GM20000 (cell line): ENCODE measurements at places on chromosomes 11 and 22.

DNA sequence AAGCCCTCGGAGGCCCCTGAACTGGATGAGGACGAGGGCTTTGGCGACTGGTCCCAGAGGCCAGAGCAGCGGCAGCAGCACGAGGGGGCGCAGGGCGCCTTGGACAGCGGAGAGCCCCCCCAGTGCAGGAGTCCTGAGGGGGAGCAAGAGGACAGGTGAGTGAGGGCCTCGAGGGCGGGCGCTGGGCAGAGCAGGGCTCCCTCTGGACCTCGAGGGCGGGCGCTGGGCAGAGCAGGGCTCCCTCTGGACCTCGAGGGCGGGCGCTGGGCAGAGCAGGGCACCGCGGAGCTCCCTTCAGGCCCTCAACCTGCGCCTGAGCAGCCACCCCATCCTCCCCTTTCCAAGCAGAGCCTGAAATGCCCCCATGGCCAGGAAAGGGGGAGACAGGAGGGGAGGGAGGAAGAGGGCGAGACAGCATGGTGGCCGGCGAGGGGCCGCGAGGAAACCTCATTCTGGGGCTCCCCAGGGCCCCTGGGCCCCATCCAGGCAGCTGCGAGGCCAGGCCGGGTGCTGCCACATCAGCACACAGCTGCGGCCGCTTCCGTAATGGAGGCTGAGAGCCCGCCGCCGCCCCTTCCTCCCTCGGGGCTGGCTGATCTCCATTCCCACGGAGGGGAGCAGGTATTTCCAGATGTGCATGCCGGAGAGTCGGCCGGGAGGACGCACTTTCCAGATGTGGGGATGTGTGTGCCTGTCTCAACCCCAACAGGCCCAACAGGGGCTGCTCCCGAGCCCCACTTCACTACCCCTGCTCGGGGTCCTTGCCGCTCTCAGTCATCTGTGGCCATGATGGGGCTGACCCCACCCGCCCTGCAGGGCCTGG is 10.0 kb downstream of the PRR33 start:
- peak; percentile 59 for DNase-seq

- DNase-seq = no peak
Observed at GRCh38 chr11:114149689-114150407, 90.3 kb downstream of the ZBTB16 start.

DNA sequence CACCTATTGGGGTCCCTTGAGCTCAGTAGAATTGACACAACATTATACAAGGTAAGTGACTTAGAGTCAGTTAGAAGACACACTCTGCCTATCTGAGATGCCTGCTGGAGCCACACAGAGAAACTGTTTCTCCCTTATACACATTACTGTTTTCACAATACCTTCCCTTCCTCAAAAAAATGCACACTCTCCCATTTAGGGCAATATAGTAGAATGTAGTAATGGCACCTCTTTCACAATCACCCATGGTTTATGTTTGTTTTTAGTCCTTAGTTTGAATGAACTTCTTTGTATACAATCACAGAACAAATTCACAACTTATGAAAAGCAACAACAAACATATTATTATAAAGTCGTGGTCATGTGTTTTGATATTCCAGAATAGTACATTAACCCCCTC is 14.3 kb downstream of the OR52H1 start:
- DNase-seq = no peak

DNA sequence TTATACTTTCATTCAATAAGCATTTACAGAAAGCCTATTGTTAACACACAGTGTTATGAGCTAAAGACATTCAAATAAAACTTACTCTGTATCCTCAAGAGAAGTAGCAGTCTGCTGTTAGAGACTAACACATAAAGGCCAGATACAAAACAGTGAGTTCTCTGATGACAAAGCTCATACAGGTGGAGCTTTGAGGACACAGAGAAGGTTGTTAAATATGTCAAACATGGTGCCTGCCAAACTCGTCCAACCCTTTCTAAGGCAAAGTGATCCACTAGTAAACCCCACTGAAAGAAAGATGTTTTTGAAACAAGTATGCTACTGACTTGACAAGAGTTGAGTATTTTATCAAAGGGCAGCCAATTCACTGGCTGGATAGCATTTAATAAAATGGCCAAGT is 70.1 kb downstream of the C2CD3 start:
- no peak for DNase-seq

DNA sequence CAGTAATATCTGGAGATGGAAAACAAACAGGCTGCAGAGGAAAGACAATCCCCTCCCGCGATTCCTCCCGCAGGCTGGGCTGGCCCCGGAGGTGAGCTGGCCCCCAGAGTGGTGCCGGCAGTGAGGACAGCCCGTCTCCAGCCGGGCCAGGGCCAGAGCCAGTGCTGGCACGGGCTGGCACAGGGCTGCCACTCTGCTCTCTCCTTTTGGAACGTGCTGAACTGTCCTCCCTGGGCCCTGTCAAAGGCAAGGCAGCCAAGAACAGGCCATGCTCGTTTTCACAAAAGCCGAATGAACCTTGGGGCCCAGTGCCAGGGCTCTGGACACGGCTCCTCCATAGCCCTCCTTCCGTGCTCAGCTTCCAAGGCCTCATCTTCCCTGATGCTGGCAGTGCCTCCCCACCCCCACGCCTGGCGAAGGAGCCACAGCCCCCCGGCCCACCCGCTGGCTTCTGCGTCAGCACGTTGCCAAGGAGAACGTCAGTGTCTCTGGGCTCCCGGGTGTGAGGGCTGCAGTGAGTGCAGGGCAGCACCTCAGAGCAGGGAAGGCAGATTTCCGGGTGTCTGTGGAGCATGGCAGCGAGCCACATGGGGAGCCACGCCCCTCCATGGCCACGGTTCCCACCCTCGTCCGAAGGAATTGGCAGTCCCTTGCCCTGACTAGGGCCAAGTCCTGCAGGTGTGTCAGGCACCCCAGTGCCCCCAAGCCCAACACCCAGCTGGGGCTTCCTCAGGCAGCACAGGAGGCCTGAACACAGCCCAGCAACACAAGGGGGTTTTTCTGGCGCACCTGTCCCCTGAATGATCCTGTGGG is 28.6 kb downstream of the GNAZ start:
- no peak for DNase-seq

GRCh38 chr11:78079232-78080083 is at the start of gene NDUFC2:
NDUFC2 (minus strand) TSS chr11:78079862; CDS start chr11:78079744, 118 bp downstream.
- DNase-seq = peak; percentile 78

DNA sequence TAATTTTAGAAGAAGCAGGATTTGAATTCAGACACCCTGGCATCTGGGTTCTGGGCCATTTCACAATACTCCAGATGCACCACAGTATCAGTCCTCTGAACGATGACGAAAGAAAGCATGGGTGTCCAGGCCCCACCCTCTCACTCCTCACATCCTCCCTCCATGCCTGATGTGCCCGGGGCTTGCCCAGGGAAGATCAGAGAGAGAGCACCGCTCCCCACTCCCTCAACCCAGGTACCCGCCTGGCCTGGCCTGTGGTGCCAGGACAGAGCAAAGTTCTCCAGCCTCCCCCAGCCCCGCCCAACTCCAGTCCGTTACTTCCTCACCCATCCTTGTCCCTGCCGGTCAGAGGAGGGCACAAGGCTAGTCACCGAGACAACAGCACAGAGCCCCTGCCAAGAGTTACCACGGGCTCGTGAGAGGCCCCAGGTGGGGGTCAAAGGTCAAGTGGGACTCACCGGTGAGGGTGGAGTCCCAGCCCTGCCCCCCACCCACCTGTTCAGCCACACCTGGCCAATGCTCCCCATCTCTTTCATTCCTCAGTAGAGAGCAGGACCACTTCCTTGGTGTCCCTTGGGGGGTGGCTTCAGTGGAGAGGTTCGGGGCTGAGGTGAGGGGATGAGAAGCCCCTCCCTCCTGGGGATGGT is 8.1 kb downstream of the BCL9L start:
- DNase-seq = no peak

- no peak for DNase-seq
Observed at GRCh38 chr22:39103431-39103830, 6.4 kb downstream of the APOBEC3H start.

DNA sequence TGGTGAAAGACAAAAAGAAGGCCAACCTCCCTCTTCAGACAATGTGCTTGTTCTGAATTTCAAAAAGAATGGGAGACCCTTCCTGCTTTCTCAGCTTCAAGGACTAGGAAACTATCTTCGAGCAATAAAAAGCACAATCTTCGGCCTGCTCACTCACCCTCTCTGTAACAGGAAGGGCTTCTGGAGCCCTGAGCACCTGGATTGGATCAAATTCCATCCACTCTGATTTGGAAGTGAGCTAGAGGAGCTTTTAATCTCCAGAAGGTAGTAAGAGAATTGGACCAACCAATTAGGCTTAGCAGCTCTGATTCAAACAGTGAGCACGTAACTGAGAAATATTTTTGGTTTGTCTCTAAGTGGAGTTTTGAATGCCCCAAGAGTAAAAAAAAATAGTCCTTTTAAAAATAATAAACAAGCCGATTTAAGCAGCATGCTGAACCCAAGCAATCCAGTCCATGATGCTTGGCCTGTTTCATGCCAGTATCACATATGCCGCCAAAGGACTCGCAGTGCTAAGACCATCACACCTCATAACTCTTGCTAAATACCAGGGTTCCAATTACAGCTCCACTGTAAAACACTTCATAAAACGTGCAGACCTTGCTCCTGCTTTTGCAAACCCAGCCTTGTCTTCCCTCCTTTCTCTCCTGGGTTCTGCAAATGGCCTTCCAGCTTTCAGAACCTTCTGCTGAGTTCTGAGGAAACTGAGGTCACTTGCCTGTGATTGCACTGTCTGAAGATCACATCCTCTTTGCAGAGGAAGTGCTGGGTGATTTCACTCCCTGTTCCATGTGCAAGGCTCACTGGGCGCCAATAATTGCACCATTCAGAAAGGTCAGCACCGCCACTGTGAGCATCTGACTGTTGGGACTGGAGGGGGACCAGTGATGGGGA is 74.4 kb downstream of the SLC1A2 start:
- DNase-seq = peak; percentile 14

DNA sequence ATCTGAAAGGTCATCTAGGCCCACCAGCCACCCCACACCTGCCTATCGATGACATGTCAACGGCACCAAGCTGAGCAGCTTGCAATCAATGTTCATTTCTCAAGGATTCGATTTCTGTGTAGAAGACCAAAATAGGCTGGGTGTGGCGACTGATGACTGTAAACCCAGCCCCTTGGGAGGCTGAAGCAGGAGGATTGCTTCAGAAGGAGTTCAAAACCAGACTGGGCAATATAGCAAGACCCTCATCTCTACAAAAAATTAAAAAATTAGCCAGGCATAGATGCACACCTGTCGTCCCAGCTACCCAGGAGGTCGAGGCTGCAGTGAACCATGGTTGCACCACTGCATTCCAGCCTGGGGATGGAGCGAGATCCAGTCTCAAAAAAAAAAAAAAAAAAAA is 108.7 kb downstream of the MICAL3 start:
- DNase-seq = no peak

- no peak for DNase-seq
Observed at GRCh38 chr11:35242412-35243242, 103.7 kb downstream of the CD44 start.

DNA sequence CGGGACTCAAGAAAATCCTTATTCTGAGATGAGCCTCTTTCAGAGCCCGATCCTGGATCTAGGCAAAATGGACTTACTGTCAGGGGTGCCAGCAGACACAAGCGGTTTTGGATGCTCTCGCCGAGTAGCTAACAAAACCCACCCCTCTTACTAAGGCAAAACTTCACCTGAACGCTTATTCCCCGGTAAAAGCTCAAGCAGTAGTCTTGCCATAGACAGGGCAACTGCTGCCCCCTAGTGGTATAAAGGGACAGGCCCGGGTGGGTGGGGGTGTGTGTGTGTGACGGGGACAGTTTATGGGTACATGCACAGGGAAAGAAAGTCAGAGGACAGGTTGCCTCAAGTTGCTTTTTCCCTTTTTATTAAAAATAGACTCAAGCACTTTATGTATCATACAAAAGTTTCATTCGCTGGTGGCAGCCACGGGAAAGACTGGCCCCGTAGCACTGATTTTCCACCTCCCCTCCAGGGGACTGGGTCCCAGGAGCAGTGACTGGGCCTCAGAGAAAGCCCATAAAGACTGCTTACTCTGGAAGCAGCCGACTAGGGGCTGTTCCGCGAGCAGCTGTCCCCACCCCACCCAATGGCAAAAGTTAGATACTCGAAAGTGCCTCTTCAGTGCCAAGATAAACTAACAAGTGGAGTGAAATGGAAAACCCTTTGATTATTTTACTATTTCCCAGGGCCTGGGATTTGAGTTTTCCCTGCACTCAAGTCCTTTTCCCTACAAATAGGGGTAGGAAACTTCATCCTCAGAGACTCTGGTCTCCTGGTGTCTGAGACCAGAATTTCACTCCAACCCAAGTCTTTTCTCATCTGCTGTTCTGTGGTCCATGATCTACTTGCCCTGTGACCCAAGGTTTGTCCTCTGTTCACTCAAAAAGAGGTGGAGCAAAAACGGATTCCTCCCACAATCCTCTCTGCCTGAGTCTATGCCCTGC is 4.7 kb downstream of the YPEL4 start:
- peak; percentile 85 for DNase-seq

GRCh38 chr11:76772100-76772782 is 10.9 kb upstream of the TSKU start:
- no peak for DNase-seq

DNA sequence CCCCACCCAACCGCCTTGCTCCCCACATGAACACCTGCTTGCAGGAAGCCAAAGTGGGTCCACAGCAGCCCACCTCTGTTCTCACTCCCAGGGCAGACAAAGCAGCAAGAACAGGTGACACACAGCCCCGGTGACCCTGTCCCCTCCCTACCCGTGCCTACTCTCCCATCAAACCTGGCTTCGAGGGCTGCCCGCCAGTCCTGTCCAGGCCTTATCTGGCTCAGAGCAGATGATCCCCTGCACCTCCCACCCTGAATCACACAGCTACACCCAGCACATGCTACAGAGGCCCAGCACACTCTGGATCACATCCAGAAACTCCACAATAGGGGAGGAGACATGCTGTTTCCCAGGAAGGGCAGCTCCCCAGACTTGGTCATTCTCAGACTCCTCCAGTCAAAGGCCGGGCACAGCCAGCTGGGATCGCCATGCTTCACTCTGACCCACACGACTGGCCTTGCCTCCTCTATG is 6.2 kb upstream of the RGL4 start:
- no peak for DNase-seq

GRCh38 chr22:29726512-29727130 is 6.8 kb downstream of the CABP7 start:
- no peak for DNase-seq

GRCh38 chr11:17244046-17244445 is 32.5 kb upstream of the NUCB2 start:
- peak; percentile 23 for DNase-seq

GRCh38 chr11:1234054-1234720 is 11.3 kb downstream of the MUC5B start:
- no peak for DNase-seq

- DNase-seq = no peak
Observed at GRCh38 chr22:17115945-17116565, 5.1 kb downstream of the TMEM121B start.
